ENCODE measurements at places on chromosomes 2 and 18.

GRCh38 chr2:222946700-222947287 is 86.0 kb downstream of the ACSL3 start:
- no peak for DNase-seq

DNA sequence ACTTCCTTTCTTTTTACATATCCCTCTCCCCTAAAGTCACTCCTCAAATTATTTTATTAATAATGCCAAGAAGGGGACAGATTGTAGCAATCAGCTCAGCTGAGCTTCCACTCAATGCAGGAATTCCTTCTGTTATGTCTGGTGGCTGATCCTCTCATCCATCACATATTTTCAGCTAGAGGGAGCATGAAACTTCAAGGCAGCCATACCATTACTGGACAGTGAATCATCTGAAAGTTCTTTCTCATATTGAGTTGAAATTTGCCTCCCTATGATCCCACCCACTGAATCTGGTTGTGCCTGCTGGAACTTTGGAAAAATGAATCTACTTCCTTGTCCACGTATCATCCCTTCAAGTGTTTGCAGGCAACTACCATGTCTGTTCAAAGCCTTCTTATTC is 11.2 kb downstream of the ZNF385B start:
- no peak for DNase-seq

GRCh38 chr2:126288362-126288761 is 367.6 kb upstream of the GYPC start:
- DNase-seq, result no peak

GRCh38 chr18:3037423-3037915 is 24.5 kb upstream of the LPIN2 start:
- peak; percentile 24 for DNase-seq

DNA sequence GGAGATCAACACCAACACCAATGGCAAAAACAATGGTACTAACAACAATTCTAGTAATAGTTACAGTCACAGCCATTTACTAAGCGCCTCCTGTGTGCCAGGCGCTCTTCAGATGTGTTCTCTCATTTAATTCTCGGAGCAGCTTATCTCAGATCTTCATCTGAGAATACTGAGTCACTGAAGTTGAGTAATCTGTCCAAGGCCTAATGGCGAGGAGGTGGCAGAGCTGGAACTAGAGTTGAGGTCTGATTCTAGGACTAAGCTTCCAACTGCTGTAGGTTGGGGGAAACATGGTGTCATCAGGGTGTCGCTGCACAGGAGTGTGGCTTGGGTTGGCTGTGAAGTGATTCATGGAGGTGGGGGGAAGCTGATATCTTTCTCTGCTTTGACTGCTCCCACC is 156.1 kb downstream of the DYSF start:
- peak; percentile 35 for DNase-seq

DNA sequence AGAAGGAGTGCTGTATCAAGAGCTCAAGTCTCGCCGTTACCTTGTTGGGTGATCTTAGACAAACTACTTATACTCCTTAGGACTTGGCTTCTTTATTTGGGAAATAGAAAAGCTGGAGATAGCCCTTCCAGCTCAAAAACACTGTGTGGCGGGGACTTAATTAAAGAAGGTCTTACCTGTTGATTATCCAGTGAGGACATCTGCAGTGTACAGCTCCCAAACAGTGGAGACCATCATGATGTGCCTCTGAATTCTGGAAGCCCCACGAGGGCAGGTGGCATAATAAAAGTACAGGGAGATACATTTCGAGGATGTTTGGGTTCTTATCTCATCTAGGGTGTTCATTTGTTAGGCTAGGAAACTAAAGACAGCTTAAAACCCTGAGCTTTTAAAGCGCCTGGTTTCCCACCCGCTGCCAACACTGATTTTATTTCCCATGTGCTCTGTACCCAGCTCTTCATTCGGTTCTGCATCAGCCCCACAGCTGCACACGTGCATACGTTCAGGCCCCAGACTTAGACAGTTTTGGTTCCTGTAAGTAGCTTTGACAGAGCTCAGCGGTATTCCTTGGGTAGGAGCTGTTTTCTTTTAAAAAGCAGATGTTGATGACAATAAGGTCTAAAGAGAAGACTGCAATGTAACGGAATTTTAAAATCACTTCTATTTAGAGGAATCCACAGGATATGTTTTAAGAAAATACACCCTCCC is 80.5 kb upstream of the SIX2 start:
- DNase-seq, result no peak

DNA sequence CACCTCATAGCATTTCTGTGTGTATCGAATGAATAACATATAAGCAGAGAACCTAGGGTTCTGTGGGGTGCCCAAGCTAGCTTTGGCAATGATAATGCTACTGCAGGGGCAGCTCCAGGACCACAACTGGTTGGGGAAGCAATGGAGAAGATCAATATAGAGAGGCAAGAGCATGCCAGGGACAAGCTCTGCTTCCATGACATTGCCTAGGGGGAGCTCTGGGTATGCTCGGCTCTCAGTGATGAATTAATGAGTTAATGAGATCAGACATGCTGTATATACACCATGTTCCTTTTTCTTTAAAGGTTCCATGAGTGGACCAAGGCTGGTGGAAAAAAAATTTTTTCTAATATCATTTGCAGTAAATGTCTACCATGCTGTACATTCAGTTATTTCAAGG is 618.4 kb downstream of the BCL11A start:
- DNase-seq, result no peak

- DNase-seq, result no peak
These were observed 8.3 kb upstream of the EGR4 start for GRCh38 chr2:73301636-73302035.

- DNase-seq, result no peak
These were observed 7.1 kb upstream of the UPP2 start for GRCh38 chr2:158094487-158095092.

- no peak for DNase-seq
These were observed 128.5 kb upstream of the SP5 start for GRCh38 chr2:170586571-170587095.

- DNase-seq, result no peak
These were observed 269.0 kb upstream of the SLC39A10 start for GRCh38 chr2:195388028-195388427.

DNA sequence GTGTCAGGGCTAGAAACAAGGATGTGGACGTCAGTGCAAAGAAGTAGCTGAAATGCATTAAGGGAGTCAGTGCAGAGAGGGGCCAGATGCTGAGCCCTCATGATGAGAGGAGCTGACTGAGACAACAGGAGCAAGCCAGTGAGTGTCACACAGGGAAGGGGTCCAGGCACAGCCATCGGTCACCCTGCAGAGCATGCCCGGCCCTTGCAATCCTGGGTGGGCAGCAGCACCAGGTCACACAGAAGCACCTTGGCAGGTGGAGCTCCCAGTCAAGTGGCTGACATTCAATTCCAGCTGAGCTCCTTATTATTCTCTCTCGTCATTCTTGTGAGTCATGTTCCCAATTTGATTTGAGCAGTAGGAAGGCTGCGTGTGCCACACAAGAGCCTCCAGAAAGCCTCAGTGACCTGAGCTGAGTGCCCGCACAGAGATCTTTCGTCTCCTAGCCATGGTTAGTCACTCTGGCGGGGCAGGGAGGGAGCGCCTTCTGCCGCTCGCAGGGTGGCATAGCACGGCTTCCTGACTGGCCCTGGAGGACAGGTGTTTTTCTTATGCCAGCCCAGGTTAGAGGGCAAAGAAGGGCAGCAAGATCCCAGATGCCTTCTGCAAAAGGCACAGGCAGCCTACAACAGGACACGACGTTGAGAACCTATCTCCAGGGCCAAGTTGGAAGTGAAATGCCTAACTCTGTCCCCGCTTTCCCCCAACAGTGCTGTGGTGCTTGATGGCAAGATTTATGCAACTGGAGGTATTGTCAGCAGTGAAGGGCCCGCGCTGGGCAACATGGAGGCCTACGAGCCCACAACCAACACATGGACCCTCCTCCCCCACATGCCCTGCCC is 220.9 kb downstream of the ATAD2B start:
- no peak for DNase-seq

- no peak for DNase-seq
These were observed 374.3 kb downstream of the TMX3 start for GRCh38 chr18:68340606-68341005.

- no peak for DNase-seq
These were observed 263.8 kb downstream of the HNMT start for GRCh38 chr2:138228101-138228500.

DNA sequence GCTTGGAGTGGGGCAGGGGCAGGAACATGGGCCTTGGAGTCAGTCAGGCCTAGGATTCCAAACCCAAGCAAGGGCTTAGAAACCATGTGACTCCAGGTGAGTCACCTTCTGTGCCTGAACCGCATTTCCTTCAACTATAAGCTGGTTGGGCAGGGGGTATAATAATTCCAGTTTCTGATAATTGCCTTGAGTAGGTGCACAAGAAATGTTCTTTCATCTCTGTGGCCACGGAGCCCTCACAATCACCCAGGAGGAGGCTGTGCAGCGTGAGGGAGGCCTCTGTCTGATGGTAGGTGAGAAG is 112.1 kb upstream of the HAAO start:
- no peak for DNase-seq

DNA sequence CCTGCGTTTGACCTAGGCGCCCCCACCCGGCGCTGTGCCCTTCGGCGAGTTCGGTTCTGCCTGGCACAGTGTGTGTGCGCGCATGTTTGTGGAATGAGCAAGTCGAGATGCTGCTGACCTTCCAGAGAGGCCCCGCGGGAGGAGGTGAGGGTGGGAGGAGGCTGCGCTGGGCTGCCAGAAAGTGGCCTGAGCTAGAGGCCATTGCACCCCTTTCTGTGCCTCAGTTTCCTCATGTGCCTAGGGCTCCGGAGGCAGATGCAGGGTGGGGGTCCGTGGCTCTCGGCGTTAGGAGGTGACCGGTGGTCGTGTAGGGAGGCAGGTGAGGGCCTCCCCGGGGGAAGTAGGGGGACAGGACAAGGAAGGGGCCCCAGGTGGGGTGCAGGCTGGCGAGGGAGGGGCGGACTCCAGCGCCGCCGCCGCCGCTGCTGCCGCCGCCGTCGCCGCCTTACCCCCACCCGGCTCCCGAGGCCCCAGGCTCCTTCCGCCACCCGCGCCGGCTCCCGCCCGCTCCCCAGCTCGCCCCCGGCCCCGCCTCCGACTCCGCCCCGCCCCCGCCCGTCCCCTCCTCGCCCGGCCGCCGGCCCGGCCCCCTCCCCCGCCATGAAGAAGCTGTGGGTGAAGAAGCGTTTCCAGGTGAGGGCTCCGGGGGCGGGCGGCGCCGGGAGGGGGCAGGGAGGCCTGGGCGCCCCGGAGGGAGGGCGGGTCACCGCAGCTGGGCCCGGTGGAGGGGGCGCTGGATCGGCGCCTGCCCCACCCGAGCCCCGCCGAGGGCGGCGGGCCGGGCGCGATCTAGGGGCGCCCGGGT is 7.0 kb downstream of the SPEG start:
- no peak for DNase-seq

GRCh38 chr18:53629337-53629736 is 595.1 kb downstream of the MBD2 start:
- no peak for DNase-seq

- DNase-seq, result no peak
These were observed 33.3 kb downstream of the RPIA start for GRCh38 chr2:88724643-88725332.

GRCh38 chr18:67665266-67665665 is 148.7 kb upstream of the DSEL start:
- DNase-seq, result no peak

DNA sequence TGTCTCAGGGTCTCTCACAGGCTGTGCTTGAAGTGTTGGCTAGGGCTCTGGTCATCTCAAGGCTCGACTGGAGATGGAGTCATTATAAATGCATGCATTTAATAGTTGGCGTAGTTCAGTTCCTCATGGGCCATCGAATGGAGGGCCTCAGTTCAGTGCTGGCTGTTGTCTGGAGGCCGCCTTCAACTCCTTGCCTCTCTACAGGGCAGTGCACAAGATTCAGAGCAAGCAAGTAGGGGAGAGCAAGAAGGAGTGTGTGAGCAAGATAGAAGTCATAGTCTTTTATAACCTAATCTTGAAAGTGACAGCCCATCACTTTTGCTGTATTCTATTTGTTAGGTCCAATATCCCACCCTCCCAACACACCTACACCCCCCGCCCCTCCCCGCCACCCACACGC is 137.5 kb downstream of the BABAM2 start:
- DNase-seq, result no peak

DNA sequence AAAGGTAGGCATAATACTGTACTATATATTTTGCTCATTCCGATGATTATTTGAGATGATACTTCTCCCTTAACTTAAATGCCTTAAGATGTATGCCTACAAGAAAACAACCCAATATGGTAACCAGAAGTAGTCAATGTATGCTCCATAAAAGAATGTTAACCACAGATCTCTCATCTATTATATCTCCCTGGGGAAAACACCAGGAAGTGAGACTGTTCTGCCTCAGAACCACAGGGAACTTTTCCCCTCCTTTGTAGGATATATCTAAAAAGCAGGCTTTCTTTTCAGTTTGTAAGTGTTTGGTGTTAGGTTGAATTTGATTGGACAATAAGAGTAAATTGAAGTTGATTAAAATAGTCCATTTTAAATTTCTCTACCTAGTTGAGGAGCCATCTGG is 1160.5 kb upstream of the NXPH2 start:
- DNase-seq, result no peak

- no peak for DNase-seq
These were observed 239.8 kb upstream of the MYT1L start for GRCh38 chr2:2570871-2571270.

- no peak for DNase-seq
These were observed 1783.9 kb downstream of the SUCLG1 start for GRCh38 chr2:82675186-82675585.

GRCh38 chr18:41517142-41517541 is 437.9 kb upstream of the PIK3C3 start:
- no peak for DNase-seq

DNA sequence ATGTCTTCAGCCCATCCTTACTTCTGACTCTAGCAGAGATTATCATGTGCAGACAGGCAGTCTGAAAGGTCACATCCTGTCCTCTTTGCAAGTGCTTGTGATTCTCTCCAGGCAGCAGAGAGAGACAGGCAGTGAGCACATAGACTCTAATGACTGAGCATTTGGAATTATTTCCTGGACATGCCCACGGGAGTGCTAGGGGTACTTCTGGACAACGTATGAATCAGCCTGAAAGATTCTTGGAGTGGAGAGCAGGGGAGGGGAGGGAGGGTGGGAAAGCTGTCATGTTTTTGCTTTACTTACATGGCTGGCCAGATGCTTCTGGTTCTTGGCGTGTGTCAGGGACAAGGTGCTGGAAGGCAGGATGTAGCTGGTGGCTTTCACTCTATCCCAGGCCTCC is 150.6 kb downstream of the RIF1 start:
- DNase-seq, result no peak

DNA sequence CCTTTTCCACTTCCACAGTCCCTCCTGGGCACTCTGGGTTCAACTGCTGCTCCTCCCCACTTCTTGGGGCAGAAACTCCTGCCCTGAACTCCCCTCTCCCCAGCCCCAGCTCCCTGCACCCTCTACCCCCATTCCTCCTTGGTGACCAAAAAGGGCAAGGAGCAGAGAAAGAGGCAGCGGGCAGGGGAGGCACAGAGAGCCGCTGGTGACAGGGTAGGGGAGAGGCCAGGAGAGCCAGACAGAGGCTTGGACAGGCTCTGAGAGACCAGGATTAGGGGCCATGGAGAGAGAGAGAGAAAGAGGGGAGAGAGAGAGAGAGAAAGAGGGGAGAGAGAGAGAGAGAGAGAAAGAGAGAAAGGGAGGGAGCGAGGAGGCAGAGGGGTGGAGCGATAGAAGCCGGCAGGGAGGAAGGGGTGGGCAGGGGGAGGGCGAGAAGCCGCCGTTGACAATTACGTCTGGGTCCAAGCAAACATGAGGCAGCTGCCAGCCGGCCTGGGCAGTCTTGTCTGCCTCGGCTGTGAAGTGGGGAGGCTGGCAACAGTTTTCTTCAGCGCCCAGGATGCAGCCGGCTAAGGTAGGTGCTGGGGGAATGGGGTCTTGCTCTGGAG is at the start of gene KCNIP3:
Gene KCNIP3 (plus strand): TSS at position 468 of the 608 bp plus-strand sequence. CDS start 92 bp downstream, at position 560.
- DNase-seq, result no peak

All from hematopoietic multipotent progenitor cell treated with erythropoietin and hydrocortisone succinate and interleukin-3 and kit ligand, for 15 days (in vitro differentiated cells).